Stimulated activated CD4-positive, alpha-beta T cell treated with anti-CD3 and anti-CD28 coated beads, TNF-alpha, amount 100 ng/mL, for 4 hours (primary cell): ENCODE measurements at places on chromosomes 6 and 20.

- DNase-seq = no peak
Observed at GRCh38 chr6:79814940-79815339, 132.4 kb downstream of the ELOVL4 start.

DNA sequence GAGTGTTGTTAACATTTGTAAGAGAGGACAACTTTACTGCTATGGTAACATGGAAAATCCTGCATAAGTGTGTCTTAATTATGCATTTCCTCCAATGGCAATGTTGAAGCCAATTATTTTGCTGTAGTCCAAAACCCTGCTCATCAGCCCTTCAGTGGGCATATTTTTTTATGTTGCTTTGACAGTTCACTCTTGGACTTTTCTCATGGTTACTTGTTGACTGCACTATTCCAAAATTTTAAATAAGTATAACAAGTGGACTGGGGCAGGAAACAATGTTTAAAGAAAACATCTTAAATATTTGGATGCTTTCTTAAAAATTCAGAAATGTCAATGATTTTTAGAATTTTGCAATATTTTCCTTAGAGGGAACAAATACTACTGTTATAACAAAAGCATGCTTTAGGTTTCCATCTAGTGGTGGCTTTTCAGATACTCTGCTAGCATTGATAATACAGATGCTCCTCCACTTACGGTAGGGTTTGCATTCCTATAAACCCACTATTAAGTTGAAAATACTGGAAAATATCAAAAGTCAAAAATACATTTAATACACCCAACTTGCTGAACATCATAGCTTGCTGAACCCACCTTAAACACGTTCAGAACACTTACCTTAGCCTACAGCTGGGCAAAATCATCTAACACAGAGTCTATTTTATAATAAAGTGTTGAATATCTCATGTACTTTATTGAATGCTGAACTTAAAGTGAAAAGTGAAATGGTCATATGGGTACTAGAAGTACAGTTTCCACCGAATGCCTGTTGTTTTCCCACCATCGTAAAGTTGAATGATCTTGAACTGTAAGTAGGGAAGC, 86.4 kb downstream of the ADGRG6 start:
- no peak for DNase-seq

DNA sequence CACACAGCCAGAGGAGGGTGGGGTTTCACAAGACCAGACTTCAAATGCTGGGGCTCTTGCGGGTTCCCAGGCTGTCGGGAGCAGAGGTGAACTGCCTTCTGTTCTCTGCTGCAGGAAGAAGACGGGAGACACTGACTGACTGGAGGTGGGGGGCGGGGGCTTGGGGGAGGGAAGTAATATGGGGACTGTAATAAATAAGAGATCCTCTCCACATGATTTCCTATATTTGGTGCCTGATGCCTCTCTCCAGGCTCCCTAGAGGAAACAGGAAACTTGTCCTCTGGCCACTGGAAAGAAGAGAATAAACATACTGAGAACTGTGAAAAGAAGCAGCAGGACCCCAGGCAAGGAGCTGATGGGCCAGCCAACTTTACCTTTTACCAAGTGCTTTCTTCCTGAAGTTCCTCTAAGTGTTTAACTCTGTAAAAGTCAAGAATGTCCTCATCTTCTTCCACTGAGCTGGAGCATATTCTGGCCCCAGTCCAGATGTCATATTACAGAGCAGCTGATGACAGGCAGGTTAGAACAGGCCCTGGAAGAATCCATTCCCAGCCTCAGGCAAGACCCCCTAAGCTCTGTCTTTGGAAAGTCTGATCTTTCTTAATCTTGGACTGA, 33.2 kb upstream of the ADGRF5 start:
- DNase-seq = no peak

GRCh38 chr6:15880262-15880973, 217.6 kb upstream of the DTNBP1 start:
- no peak for DNase-seq

DNA sequence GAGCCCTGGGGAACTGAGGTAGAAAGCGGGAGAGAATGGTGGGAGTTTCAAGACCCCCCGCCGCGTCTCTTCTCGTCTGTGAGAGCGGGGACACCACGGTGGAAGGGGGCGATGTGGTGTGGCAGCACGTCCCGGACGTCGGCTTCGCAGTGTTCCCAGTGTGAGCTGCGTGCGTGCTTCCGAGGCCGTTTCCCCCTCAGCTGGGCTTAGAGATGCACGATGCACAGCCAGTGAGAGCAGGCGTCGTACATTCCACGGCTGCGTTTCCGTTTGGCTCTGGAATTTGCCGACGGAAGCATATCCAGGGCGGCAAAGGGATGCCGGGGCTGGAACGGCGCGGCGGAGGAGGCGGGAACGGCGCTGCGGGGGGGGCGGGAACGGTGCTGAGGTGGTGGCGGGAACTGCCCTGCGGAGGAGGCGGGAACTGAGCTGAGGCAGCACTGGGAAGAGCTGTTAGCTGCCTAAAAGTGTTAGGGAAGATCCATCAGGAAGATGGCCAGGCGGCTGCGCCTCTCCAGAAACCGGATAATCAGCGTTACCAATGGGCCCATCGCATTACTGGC, 37.7 kb downstream of the KIF25 start:
- DNase-seq = no peak

GRCh38 chr6:91476000-91476399, 889.1 kb upstream of the MAP3K7 start:
- no peak for DNase-seq

DNA sequence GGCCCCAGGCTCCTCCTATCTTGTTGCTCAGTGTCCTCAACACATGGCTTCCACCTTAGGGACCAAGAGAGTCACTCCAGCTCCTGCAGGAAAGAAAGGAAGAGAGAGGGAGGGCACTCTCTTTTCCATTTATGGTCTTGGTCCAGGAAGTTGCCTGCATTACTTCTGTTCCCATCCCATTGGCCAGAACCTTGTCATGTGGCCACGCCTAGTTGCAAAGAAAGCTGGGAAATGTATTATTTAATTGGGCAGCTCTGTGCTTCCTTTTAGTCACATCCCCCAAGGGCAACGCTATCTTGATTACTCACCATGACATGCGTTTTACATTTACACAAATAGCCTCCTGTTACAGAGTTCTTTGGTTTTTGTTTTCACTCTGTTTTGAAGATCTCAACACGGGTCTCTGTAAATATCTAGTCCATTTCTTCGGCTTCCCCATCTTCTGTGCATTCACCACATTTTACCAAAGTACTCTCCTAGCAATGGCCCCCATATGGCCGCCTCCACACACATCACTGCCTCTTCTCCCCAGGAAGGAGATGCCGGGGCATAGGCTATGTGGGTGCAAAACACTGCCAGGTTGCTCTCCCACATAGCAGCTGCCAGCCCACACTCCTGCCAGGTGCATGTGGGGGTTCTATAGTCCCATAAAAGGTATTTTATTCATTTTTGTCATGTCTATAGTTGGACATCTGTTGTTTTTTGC, 35.7 kb upstream of the ZMYND8 start:
- DNase-seq = no peak

DNA sequence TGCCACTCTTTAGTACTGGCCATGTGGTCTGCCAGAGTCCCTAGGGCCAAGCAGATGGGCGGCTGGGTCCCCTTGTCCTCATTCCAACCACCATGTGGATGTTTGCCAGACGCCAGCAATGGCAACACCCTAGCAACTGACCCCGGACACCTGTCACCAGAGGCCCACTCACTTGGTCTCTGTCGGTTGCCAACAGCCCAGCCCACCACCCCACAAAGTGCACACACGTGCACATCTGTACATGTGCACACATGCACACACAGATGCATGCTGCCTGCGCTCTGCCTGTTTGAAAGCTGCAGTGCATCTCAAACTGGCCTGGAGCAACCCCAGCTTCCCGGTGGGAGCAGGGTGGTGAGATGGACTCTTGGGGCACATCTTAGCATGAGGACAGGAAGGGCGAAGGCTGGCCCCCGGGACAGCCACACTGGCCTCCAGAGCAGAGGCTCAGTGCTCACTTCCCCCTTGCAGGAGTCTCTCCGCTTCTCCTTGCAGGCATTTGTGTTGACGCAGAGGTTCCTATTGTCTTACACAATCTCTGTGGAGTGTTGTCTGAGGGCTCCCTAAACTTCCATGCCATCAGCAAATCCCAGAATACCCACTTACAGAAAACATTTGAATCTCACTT, 54.0 kb downstream of the PSMG4 start:
- DNase-seq = no peak

DNA sequence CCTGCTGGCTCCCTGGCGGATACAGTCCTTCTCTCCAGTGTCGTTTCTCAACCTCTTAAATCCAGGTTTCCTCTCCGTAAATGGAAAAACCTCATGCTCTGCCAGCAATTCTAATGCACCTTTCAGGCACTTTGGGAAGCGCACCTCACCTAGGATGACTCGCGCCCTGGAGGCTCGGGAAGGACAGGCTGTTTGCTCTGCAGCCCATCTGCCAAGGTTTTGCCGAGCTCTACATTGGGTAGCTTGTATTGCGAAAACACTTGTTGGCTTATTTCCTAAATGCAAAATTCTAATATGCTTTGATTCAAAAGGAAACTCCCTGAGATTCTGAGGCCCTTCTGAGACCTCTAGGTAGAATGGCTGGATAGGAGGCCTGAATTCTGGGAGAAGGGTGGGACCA, 102.6 kb upstream of the MLN start:
- no peak for DNase-seq

- no peak for DNase-seq
Observed at GRCh38 chr6:160507420-160507819, 156.7 kb downstream of the LPA start.

DNA sequence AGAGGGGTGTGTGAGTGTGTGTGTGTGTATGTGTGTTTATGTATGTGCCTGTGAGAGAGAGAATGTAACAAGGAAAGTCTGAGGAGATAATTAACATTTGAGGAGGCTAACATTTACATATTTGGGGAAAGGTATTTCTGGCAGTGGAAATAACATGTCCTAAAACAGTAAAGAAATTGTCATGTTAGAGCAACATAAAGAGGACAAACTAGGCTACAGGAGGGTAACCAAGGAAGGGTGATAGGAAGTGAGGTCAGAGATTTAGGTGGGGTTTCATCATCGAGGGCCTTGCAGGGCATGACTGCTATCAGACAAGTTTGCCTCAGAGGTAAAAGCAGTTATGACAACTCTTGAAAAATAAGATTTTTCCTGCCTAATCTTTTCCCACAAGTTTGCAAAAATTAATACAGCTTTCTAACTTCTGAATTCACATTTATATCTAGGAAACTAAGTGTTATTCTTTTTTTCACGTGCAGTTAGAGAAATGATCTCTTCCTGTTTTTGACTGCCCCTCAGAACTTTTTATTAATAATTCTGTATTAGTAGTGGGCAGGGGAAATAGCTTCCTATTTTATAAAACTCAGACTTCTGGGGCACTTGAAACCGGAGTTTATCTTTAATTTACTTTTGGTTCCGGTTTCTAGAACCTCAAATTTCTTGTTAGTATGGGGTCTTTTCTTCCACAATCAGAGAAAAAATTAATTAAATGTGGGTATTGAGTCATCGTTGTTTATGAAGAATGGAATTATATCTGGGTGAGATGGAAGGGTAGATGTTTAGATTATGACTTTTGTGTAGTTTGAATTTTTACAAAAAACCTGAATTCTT, 30.5 kb upstream of the RHAG start:
- no peak for DNase-seq

DNA sequence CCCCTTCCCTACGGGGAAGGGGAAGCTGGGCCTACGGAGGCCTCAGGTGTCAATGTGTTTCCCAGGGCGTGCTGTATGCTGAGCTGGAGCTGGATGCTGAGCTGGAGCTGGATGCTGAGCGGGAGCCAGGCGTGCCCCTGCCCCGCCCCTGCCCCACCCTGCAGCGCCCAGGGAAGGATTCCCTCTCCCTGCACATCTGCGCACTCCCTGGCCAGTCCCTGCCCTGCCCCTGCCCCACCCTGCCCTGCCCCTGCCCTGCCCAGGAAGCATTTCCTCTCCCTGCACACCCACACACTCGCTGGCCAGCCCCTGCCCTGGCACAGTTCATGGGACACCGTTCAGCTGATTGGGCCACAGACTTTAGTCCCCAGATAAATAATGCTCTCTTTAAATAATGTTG, 196.8 kb downstream of the SMOC2 start:
- DNase-seq = no peak

DNA sequence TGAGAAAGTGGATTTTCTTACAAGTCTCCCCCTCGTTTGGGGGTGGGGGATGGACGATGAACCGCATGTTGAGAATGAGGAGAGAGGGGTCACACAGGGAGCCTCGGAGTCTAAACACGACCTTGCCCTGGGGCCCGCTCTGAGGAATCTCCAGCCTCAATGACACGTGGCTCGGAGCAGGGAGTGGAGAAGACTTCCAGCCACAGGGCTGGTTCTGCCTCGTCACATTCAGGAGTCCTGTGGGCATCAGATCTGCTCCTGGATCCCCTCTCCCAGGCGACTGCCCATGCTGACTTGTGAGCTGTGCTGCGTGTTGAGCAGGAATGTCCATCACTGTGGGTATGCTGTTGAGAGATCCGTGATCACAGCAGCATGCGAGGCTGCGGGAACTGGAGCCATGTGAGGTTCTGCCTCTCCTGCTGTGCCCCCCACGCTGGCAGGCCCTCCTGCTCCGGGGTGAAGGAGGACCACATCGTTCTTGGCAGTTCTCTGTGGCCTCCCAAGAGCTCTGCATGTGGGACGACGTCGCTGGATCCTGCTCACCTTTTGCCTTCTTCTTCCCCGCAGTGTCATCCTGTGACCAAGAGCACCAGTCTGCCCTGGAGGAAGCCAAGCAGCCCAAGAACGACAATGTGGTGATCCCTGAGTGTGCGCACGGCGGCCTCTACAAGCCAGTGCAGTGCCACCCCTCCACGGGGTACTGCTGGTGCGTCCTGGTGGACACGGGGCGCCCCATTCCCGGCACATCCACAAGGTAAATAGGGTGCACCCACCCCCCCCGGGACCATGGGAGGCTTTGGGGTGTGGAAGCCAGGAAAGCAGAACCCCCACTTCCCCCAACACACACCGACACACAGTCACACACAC, 157.5 kb downstream of the SMOC2 start:
- no peak for DNase-seq

DNA sequence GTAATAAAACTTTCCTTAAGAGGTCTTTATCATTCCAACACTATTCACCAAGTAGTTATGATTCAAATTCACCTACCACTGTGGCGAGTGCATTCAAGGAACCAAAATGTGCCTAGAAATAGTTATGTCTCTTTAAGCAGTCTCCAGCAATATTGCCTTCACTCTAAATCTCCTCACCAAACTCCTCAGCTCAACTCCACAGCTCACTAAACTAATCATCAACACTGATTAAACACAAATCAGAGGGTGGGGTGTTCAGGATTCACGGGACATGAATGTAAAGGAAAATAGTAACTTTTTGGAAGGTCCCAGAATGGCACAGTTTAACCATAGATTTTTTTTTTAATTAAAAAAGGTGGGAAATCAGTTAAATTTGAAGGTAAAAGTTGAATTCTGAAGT, 70.5 kb upstream of the THEMIS start:
- no peak for DNase-seq

- DNase-seq = no peak
Observed at GRCh38 chr20:34578025-34578424, 19.5 kb downstream of the MAP1LC3A start.
